Stomach (tissue), 19 donors: ENCODE measurements at places on chromosomes 3 and 15. TPM values are rescaled to one million over a fixed set of nuclear protein-coding genes. Genes with fewer than 3 reads are reported as not detected.
A peak's percentile ranks its signal among the peaks of the same experiment; 100 is the strongest.

The TAMM41 gene
- 4.3 TPM for total RNA-seq

The GOLGA6L2 gene
- not detected for total RNA-seq

The SPINK8 gene
- not detected for total RNA-seq

The ASB14 gene
- 0.29 TPM for total RNA-seq

The BCHE gene
- 1.3 TPM for total RNA-seq

The STRIT1 gene
- total RNA-seq: not detected

The ACP3 gene
- 29.9 TPM for total RNA-seq

The C3orf22 gene
- total RNA-seq: not detected

The DNAH1 gene
- 57.6 TPM for total RNA-seq

The C3orf49 gene
- not detected for total RNA-seq

The ADIPOQ gene
- not detected for total RNA-seq

The HACL1 gene
- total RNA-seq: 36.2 TPM

The TTLL13 gene
- not detected for total RNA-seq

The TMCO5A gene
- not detected for total RNA-seq

The LRRN1 gene
- not detected for total RNA-seq

The HRH1 gene
- not detected for total RNA-seq

The MOBP gene
- total RNA-seq: 0.58 TPM

The OXSM gene
- 0.58 TPM for total RNA-seq

The RPL4 gene
- total RNA-seq: 1,587 TPM

The ZNF80 gene
- total RNA-seq: not detected

DNA sequence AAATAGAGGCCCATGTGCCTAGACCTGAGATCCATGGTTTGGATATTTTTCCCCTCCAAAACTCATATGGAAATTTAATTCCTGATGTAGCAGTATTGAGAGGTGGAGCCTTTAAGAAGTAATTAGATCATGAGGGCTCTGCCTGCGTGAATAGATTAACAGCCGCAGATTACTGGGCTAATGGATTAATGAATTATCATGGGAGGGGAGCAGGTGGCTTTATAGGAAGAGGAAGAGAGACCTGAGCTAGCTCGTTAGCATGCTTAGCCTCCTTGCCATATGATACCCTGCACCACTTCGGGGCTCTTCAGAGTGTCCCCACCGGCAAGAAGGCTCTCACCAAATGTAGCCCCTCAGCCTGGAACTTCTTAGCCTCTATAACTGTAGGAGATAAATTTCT is 15.8 kb downstream of the ARHGEF26 start:
- no peak for DNase-seq

- no peak for DNase-seq
These were observed 73.1 kb downstream of the XXYLT1 start for GRCh38 chr3:195197765-195198425.

GRCh38 chr3:16474216-16474615 is 39.3 kb downstream of the RFTN1 start:
- DNase-seq: no peak

DNA sequence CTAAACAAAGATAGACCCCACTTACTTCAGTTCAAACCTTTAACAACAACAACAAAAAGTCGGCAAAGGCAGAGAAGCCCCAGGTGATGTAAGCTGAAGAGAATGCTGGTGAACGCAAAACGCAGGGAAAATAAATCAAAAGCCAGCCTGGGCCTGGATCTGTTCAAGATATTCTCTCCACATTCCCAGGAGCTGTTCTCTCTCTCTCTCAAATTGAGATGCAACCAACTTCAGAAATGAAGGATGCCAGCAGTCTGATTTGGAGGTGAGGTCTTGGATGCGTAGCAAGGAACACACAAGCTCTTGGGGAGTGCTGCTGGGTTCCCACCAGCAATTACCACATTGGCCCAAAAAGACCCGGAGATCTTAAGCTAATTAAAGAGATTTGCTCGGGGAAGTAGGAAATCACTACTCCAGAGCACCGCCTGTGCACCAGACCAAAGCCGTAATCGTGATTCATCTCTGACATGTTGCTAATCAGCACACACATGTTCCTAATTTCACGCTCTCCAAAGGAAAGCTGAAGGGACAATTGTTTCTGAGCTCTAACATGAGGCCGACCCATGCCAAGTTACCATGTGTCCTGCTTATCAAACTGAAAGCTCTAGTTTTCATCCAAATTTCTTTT is 37.1 kb downstream of the IL17RD start:
- DNase-seq: peak; percentile 59

DNA sequence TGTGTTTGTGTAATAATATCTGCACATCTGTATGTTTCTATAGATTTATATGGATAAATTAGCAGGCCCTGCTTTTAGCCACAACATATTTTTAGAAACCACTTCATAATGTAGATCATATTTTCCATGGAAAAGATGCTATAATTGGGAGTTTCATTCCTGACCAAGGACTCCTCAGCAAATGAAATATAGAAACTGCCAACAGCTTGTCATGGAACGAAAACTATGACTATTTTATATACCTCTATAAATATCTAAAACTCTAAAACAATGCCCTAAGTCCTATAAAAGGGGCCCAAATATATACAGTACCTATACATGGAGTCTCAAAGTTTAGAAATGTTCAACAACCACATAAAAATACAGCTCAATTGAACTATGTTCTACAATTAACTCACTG is 27.9 kb downstream of the EID1 start:
- no peak for DNase-seq

DNA sequence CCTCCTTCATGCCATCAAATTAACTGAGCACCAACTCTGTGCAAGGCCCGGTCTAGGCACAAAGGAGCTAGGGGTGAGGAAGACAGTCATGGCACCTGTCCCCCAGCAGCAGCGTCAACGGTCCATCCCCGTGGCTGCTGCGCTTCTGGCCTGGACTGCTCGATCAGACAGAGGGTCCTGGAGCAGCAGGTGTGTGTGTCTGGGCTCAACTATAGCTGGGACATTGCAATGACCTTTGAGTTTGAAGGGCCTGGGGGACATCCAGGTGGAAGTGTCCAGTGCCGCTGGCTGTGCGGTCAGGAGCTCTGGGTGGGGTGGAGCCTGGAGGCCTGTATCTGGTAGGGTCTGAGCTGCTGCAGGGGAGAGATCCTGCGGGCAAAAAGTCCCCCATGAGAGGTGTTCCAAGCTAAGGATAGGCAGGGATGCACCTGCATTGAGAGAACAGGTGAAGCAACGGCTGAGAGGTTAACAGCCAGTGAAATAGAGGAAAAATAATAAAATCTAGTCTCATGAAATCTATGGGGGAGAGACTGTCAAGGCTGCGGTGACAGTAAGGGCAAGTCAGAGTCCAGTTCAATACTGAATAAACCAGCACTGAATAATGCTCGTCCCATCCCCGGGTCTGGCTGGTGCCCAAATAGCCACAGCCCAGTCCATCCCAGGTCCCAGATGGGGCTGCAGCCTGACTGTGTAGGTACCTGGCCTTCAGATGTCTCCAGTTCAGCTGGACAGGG is 25.4 kb upstream of the SLC41A3 start:
- DNase-seq: no peak

- no peak for DNase-seq
These were observed 104.2 kb downstream of the AGBL1 start for GRCh38 chr15:86183596-86184491.

GRCh38 chr3:130711565-130712324 is 34.9 kb downstream of the PIK3R4 start:
- DNase-seq: no peak

DNA sequence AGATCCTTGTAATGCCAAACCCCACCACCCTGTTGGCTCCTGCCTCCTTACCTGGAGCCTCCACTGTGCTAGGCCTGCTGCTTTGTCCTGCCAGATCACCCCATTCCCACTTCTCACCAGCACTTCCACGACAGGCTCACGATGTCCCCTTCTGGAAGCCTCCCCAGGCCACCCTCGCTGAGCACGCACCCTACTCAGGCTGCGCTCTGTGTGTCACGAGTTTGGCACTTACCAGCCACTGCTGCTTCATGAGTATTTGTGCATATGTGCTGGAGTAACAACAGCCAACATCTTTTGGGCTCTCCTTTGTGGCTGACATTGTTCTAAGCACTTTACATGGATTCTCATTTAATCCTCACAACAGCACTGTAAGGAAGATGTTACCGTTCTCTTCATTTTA is 58.1 kb downstream of the PDIA5 start:
- DNase-seq: no peak

GRCh38 chr15:68353421-68354135 is 76.0 kb downstream of the FEM1B start:
- no peak for DNase-seq

- DNase-seq: no peak
These were observed 102.1 kb downstream of the TGFBR2 start for GRCh38 chr3:30708472-30708871.

DNA sequence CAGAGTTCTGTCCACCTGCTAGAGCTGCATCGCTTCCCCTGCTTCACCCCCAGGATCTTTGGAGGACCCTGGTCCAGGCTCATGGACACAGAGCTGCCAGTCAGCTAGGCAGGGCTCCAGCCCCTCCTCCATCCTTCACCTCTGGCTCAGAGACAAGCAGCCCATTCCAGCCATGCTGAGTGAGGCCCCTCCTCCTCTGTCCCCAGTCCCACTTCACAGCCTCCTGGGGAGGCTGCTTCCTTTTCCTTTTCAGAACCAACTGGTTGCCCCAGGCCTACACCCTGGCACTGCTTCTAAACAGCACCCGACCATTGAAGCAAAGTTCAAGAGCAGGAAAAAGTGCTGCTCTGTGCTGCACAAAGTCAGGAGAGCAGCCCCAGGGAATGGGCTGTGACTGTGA is 22.2 kb downstream of the IQSEC1 start:
- no peak for DNase-seq

- no peak for DNase-seq
These were observed 36.6 kb upstream of the THSD4 start for GRCh38 chr15:71078506-71079207.

GRCh38 chr15:92954578-92954977 is 54.5 kb downstream of the CHD2 start:
- DNase-seq: no peak

- DNase-seq: no peak
These were observed 449.9 kb upstream of the GOLIM4 start for GRCh38 chr3:168545591-168545990.

DNA sequence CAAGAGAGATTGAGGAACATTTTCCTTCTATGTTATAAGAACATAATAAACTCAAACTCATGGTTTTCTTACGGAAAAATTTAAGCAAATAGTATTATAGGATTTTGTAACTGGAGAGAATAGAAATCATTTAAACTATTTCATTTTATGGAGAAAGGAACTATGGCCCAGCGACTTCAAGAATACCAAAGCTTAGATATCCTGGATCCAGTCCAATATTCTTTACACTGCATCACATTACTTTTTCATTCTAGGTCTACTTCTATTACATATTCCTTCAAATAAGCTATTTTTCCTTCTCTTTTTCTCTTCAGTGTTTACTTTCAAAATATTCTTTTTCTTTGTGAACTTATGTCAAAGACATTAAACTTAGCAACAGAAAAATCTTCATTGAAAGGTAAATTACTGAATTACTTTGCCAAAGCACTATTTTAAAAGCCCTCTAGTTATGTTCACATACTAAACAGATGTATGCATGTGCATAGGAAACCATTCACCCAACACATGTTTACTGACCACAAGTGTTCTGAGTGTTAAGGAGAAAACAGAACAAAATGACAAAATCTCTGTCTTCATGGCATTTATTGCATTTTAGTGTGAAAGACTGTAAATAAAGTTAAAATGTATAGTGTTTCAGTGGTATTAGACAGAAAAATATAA is 20.4 kb downstream of the KPNA4 start:
- DNase-seq: no peak

DNA sequence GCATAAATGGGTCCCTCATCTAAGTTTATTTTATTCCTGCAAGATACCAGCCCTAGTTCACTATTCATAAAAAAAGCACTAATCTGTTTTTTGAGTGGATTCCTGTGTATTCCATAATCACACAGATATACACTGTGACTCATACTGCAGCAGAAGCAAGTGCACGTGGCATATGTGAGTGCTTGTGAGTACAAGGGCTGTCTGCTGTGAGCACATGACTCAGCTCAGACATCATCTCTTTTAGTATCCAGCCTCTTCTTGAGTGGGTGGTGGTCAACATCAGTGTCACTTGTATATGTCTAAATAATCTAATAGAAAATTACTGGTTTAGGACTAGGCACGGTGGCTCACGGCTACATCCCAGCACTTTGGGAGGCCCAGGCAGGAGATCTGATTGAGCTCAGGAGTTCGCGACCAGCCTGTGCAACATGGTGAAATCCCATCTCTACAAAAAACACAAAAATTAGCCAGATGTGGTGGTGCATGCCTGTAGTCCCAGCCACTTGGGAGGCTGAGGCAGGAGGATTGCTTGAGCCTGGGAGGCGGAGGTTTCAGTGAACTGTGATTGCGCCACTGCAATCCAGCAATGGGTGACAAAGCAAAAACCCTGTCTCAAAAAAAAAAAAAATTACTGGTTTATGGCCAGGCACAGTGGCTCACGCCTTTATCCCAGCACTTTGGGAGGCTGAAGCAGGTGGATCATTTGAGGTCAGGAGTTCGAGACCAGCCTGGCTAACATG is 49.8 kb downstream of the NIPA2 start:
- DNase-seq: no peak

GRCh38 chr15:90869140-90869541 is 753 bp downstream of the FURIN start:
- DNase-seq: no peak

- DNase-seq: peak; percentile 89
These were observed at the start of gene ANKDD1A for GRCh38 chr15:64911311-64912186. ANKDD1A (plus strand) TSS chr15:64911902; CDS start chr15:64911931, 29 bp downstream.

GRCh38 chr3:46484911-46485778 is 12.6 kb upstream of the RTP3 start:
- DNase-seq: peak; percentile 92

DNA sequence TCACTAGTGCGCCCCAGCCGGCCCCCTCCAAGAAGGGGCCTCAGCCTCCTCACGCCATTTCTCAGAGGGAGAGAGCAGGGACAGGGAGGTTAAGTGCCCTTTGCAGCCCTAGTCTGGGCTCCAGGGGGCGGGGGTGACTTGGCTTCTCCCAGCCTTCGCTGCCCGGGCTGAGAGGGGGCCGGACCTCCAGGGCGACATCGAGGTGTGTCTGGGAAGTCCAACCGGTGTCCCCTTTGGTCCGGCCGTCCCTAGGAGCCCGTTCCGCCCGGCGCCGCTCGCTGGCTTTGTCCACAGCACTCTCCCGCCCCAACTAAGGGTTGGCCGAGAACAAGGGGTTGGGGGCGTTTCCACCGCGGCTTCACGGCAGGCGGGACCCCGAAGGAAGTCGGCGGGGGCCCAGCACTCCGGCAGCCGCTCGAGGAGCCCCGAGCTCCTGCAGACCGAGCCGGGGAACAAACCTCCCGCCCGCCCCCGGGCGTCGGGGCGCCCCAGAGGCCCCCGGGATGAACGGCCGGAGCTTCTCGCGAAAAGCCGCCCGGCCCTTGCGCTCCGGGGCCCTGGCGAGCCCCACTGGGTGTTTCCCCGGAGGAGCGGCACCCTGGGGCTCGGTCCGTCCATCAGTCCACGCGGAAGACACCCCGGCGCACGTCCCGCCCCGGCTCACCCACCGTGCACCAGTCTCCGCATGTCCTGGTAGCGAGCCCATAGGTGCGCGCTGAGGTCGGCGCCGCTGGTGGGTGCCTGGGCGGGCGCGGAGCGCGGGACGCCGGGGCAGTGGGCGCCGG is 627 bp downstream of the NT5DC2 start:
- peak; percentile 32 for DNase-seq
